Fibroblast of lung (primary cell): ENCODE measurements at places on chromosomes 2 and 18. TPM values are rescaled to one million over a fixed set of nuclear protein-coding genes. Genes with fewer than 3 reads are reported as not detected.

SGPP2 gene
- total RNA-seq = not detected in 2 replicates

ADRA2B gene
- total RNA-seq = not detected in 2 replicates

LYG2 gene
- not detected in 2 replicates for total RNA-seq

KCNS3 gene
- 1.3 and 6.3 TPM in 2 replicates for total RNA-seq
